Hepatocyte (in vitro differentiated cells): ENCODE measurements at places on chromosomes 7 and 10. TPM values are rescaled to one million over a fixed set of nuclear protein-coding genes. Genes with fewer than 3 reads are reported as not detected.
A peak's percentile ranks its signal among the peaks of the same experiment; 100 is the strongest.

- DNase-seq: no peak
Measured at GRCh38 chr7:110704225-110704624, 386.7 kb upstream of the LRRN3 start.

DNA sequence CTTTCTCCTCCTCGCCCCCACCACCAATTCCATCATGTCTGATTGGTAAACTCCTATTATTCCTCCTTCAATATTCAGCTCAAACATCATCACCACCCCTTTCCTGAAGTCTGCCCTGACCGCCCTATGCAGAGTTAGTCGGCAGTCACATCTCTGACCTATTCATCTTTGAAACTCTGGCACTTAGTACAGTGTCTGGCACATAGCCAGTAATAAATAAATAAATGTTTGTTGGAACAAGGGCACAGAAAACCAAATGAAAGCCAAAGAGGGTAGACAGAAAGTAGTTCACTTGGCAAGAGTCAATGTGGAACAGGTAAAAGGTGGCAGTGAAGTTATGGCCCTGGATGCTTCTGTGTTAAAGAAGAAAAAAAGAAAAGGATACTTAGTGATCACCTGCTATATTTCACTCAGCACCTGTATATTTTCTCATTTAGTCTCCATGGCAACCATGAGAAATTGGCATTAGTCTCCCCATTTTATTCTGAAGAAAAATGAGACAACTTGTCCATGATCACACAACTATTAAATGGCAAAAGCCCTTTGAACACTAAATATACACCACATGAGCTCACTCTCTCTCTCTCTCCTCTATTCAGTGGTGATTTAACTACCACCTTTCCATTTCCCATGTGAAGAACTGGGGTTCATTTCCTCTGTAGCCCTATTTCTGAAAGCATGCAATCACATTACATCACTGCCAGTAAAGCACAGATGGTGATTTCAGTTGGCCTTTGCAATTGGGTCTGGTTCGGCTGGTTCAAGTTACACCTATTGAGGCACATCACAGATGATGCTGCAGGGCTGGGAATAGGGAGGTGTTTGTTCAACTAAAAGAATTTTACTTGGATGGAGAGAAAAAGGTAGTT lies 25.3 kb downstream of the CHCHD3 start:
- no peak for DNase-seq

GRCh38 chr7:3065724-3066143 lies 22.1 kb upstream of the CARD11 start:
- DNase-seq: peak; percentile 31

- no peak for DNase-seq
Measured at GRCh38 chr10:29356931-29357330, 68.1 kb downstream of the LYZL1 start.

DNA sequence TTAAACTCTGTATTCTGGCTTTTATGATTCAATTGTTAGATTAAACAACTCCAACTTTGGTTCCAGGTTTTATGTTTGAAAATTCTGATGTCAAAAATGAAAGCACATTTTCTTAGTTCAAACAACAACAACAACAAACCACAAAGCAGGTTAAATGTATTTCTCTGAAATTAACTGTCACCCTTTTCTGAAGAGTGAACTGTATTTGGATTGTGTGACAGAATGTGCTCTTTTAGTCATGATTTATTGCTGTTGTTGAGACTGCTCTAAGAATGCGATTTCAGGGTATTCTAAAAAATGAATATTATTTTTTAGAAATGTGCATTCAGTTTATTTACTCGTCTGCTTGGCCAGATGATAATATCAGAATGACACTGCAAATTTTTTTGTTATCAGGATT lies 144.1 kb downstream of the GNAI1 start:
- no peak for DNase-seq

DNA sequence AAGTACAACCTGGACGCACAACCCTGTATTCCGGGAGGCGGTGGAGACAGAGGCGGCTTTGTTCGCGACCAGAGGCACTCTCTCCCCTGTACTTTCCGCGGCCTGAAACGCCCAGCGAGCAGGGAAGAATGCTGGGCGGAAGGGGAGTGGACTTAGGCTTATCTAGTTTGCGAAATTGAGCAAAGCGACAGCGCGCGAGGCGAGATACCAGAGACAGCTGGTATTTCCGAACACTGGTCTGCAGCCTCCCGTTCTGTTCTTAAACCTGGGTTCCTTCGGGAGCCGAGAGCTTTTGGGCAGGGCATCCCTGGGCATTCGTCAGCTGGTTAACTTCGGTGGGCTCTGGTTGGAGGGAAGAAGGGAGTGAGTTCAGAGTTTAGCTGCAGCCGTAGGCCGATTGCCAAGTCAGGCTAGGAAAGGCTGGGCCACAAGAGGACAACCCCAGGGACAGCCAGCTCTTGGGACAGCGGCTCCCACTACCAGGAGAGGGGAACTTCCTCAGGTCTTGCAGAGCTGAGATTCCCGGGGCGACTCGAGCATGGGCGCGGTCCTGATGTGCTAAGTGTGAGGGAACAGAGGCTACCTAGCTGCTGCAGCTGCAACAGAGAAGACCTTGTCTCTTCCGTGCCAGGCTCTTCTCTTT lies 3.9 kb downstream of the HMX3 start:
- peak; percentile 74 for DNase-seq

The CPVL gene
- 26.2 and 36.6 TPM in 2 replicates for total RNA-seq

The LRRC18 gene
- not detected in 2 replicates for total RNA-seq
